ENCODE measurements at places on chromosomes 11 and 22.
A peak's percentile ranks its signal among the peaks of the same experiment; 100 is the strongest.

DNA sequence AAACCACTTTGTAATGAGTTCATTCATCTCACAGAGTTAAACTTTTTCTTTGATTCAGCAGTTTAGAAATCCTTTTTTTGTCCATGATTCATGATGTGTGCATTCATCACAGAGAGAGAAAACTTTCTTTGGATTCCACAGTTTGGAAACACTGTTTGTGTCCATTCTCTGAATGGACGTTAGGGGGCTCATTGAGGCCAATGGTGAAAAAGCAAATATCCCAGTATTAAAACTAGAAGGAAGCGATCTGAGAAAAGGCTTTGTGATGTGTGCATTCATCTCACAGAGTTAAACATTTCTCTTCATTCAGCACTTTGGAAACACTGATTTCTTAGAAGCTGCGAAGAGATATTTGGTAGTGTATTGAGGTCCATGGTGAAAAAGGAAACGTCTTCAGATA, 155.6 kb upstream of the TRIM48 start:
- no peak for DNase-seq

DNA sequence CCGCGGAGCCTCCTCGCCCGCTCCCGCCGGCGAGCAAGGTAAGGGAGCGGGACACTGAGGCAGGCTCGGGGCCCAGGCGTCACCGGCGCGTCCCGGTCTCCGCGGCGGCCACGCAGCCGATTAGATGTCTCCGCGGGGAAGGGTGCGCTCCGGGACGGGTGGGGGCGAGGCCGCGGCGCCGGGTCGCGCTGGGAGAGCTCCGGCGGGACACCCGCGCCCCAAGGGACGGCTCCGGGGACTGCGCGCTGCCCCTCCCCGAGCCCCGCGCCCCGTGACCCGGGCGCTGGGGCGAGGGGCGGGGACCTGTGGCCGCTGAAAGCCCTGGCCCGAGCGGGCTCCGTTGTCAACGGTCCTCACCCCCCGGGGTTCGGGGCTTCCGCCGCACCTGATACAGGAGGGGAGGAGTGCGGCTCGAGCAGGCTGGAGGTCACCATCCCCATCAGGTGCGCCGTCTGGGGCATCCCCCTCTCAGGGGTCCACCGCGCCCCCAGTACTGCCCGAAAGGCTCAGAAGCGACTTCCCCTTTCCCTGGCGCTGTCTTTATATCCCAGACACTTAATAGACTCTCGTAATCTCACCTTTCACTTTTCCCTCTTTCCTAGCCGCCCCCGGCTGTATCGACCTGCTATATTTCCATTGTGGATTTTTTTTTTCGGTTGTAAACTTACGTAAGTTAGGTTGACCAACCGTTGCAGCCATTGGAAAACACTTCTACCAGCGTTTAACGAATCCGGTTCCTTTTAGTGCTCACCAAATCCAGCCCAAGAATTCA, 573 bp downstream of the PPFIA1 start:
- DNase-seq = peak; percentile 6

DNA sequence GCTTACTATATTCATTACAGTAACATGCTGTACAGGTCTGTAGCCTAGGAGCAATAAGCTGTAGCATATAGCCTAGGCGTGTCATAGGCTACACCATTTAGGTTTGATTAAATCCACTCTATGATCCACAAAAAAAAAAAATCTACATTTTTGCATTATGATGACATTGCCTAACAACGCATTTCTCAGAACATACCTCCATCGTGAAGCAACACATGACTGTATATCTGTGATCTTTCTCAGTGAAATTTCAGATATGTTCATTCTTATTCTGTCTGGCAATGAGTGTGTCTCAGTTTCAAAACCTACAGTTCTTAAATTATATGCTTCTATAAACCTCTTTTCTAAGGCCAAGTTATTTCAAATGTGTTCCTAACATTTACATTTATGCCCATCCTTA, 140.3 kb downstream of the CADM1 start:
- no peak for DNase-seq

DNA sequence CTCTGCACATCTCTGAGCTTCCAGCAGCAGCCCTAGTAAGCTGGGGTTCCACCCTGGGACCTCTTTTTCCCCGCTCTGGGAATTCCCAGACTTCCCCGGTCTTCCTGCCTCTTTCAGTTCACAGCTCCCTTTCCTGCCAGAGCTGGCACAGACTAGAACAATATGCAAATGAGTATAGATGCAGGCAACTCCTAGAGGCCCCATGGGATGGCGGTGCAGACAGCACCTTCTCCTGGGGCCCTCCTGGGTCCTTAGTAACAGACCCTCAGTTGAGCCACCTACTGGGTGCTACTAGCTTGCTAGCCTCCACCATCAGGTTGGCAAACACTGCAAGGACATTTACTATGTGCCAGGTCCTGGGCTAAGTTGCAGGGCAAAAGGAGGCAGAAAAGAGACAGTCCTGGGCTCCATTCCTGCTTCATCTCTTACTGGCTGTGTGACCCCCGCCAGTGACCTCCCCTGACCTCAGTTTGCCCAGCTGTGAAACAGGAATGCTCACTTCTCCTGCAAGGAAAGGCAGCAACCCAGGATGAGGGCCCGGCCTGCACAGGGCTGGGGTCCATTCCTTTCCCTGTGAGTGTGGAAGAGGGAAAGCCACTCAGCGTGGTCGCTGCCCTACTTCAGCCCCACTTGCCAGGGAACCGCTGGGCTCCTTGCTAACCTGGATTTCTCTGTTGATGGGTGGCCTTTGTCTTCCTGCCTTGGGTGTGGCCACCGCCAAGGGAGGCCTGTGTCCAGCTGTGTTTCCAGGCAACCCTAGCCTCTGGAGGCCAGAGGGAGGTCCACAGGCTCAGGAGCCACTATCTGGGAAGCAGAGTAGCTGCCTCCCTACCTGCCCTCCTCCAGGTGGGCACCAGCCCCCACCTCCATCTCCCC, 7.3 kb downstream of the RELT start:
- no peak for DNase-seq

GRCh38 chr11:3021125-3021524, 29.0 kb upstream of the NAP1L4 start:
- no peak for DNase-seq
